ENCODE measurements at places on chromosomes 1 and 21.
A peak's percentile ranks its signal among the peaks of the same experiment; 100 is the strongest.

DNA sequence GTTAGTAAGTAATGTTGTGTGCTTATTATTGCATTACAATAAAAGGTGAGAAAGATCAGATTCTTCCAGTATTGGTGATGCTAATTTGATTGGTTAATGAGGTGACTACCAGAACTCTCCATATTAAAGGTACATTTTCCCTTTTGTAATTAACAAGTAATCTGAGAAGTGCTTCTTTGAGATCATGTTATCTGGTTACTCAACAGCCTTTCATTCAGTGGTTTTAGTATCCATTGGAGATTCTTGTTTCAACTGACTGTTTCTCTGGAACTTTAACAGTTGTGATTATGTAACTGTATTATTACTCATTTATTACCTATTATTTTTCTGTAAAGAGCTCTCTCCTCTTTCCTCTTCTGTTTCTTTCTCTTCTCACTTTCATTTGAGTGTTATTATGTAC, 86.7 kb downstream of the PEX14 start:
- no peak for DNase-seq

- no peak for DNase-seq
These were observed 15.1 kb downstream of the KHDRBS1 start for GRCh38 chr1:32028746-32029145.

DNA sequence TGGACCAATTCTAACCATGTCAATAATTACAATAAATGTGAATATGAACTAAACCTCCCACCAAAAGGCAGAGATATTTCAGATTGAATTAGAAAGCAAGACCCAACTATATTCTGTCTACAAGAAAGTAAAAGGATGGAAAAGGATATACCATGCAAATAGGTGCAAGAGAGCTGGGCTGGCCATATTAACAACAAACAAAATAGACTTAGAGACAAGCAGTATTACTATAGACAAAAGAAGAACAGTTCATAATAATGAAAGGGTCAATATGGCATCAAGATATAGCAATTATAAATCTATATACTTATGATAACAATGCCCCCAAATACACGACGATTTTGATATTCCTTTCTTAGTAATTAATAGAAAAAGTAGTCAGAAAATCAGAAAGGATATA, 67.3 kb upstream of the IFFO2 start:
- no peak for DNase-seq

GRCh38 chr1:80441664-80442063, 1359.1 kb upstream of the ADGRL2 start:
- DNase-seq: no peak

DNA sequence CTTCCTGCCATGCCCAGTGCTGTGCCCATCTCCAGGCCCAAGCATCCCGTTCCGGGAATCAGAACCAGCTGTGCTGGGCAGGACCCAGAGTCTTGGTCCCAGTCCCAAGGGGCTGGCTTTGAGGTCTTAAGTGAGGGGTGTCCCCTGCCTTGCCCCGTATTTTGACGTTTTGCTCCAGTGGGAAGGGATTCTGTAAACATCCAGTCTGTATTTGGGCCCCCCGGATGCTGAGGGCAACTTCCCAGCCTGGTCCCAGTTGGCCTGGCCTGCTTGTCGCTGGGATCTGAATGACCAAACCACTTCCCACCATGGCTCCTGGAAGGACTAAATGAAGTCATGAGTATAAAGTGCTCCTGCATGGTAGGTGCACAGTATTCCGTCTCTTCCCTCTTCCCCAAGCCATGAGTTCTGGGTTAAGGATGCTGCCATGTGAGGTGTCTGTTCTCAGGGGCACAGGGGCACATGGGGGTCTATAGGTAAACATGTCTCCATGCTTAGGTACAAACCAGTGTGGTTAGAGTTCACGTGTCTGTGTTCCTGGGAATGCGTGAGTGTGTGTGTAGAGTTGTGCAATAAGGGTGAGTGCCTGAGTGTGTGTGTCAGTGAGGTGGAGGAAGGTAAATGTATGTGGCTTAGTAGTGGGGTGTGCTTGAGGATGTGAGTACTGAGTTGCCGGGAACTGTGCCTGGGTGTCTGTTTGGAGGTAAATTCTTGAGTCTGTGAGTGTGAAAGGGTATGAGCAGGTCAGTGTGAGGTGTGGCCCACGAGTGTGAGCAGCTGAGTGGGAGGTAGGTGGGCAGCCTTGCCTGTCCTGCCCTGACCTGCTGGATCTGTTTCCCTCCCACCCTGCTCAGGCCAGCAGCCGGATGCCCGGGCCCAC, 1.5 kb downstream of the B4GALT2 start:
- DNase-seq: no peak

- no peak for DNase-seq
These were observed 17.5 kb upstream of the CLDN8 start for GRCh38 chr21:30233228-30234020.

DNA sequence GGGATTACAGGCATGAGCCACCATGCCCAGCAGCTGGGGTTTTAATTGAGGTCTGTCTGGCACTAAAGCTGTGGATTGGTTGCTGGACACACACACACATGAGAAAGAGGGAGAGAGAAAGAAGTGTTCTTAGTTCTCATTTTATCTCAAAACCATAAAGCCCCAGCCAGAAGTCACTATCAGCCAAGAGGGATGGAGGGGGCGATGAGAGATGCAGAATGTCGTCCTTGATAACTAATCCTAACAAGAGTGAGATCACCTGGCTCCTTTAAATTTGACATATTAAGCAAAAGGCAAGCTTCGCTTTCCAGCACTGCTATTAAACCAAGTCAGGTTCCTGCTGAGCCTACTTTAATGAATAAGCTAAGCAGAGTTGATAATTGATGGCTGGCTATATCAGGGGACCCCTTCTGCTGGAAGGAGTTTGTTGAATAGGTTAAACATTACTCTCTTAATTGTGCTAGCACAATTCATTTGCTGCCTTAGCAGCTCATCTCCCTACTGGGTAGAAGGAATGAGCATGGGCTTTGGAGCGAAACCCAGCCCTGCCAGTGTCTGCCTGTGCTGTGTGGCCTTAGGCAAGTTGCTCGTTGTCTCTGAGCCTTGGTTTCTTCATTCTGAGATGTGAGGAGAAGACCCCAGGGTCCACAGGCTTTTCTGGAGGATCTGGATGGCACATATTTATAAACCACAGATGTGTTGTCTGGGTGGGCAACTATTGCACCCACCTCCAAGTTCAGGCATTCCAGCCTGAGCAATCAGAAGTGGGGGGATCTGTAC, 50.8 kb downstream of the ALPL start:
- DNase-seq: no peak

DNA sequence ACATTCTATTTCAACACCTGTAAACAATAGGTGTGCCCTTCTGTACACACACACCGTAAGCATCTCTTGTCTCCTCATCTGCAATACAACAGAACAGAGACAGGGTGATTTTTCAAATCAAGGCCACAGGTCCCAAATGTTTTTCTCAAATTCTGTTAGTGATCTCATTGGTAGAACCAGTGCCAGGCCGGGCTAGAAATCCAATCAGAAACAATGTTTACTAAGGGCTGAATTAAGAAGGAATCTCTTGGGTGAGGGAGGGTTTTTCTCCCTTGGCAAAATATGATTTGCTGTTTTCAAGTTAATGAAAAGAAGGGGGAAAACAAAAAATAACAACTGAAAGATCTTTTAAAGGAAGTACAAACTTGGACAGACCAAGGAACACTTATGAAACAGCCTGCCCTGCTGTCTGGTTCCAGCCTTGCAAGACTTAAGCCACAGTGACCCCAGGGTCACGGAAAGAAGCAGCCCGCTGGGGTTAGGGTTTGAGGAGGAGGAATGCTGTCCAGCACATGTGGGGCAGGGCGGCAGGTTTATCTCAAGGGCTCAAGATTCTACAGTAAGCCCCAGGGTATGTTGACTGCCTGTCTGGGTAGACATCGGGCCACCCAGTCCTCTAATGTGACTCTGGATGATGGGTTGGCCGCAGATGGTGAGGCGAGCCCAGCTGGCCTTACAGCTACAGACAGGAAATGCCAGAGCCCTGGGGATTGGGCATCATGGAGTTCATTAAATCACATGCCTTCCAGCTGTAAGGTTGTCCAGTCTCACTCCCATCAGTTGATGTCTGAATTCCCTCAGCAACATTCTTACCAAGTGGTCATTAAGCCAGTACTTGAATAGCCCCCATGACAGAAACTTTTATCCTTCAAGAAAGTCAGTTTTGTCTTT, 73.3 kb upstream of the SLC44A3 start:
- DNase-seq: no peak

GRCh38 chr1:11449100-11449403, 29.9 kb upstream of the DISP3 start:
- no peak for DNase-seq

DNA sequence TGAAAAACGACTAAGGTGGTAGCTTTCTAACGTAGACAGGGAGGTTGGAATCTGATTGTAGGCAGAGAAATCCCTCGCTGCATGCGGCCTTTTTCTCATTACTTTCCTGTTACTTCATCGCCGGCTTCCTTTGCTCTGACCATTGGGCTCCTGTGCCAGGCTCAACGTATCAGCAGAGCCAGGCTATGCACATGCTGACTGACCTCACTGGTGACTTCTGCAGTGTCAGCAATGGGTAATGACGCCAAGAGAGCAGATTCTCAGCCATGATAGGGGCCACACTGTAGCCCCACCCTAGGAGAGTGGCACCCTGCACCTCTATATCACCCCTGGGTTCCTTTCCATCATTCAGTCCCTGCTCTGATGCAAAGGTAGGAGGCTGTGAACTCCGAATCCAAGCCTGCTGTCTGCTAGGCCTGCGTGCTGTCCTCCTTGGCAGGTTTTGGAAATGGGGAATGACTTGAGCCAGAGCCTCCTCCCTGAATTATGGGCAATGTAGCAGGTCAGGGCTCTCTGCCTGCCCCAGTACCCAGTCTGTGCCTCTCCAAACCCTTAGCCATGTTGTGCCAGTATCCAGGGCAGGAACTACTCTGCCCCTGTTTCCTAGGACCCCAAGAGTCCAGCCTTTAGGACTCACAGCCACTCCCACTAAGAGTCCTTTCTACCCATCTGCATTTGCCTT, 11.4 kb downstream of the PPFIA4 start:
- no peak for DNase-seq

GRCh38 chr1:117051224-117052064, 8.7 kb upstream of the TTF2 start:
- DNase-seq: peak; percentile 13

DNA sequence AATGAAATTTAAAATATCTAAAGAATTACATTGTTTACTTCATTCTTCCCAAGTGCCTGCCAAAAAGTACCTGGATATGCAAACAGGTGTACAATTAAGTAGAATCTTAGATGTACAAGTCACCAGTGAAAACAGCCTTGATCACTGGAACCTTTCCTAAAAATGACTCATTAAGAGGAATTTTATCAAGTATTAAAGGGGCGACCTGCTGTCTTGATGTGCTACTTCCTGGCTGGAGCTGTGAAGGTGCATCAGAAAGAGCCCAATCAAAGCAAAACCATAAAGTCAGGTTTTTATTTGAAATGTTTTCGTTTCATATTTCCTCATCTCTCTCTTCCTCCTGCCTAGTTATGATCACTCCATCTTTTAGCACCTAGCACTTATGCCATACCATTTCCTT, 33.4 kb downstream of the IFI44 start:
- no peak for DNase-seq

DNA sequence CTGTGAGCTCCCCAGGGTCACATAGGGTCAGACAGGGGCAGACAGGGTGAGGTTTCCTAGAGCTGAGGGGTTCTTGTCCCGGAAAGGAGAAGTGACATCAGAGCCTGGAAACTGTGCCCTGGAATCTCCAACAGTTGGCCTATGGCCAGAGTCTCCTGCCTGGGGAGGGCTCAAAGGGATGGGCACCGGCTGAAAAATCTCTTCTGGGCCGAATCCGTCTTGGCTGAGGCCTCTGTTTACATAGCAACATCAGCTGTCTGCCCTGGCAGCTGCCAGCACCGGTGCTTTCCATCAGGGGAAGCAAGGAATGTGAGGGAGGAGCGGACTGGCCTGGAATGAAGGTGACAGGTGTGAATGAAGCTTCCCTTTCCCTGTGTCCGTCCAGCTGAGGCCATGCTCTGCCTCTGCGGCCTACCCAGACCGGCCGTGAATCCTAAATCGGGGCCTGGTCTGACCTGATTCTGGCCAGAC, 30.7 kb downstream of the VASH2 start:
- no peak for DNase-seq

GRCh38 chr1:177753655-177754054, 216.2 kb downstream of the SEC16B start:
- no peak for DNase-seq

GRCh38 chr1:66490816-66491215, 43.1 kb upstream of the SGIP1 start:
- DNase-seq: no peak

DNA sequence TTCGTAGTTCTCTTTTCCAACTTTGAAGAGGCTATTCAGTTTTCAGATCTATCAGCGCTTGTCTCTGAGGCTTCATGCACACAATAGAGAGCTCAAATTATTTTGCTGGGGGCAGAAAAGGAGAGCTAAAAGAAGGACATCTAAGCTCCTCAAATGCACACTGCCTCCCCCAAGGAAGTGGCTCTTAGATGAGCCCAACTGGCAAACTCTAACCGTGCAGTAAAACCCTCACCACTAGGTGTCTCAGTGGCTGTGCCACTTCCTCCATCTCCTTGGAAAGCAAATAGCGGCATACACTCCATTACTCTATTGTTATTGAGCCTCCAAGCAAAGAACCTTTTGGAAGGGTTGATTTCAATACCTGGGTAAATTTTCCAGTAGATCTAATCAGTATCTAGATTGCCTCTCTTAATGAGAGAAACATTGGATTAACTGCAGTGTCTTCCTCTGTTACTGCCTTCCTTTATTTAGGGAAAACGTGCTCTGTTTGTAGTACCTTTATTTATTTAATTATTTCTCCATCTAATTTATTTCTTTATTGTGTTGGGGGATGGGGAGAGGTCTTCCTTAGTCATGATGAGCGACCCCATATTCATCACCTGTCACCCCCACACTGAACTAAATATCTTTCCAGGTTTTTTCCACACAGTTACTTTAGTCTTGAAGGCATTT, 9.2 kb upstream of the SFPQ start:
- DNase-seq: peak; percentile 51

DNA sequence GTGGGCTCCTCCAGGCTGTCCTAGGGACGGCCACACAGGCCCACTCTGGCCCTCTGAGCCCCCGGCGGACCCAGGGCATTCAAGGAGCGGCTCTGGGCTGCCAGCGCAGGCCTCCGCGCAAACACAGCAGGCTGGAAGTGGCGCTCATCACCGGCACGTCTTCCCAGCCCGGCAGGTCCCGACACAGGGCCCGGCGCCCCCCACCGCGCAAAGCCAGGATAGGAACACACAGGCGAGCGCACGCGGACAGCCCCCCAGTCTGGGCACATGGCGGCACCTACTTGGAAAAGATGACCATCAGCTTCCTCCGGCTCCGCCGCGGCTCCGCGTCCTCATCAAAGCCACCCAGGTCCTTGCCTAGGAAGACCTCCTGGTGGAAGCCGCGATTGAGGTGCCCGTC, 3.6 kb downstream of the SDF4 start:
- DNase-seq: no peak

DNA sequence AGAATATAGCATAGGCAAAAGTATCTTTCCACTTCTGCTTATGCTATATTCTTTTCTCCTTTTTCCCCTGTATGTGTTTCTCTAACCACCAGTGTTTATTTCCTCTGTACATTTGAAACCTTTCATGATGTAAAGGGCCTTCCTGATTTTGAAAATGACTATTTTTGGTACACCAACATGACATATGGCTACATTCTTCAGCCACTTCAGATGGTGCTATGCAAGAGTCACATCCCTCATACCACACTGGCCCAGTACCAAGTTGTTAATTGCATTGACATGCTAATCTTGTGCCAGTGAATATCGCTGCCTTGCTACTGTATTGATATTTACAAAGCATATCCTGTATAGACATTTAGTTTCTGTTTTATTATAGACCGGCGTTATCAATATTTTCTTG, 408.7 kb downstream of the NCAM2 start:
- DNase-seq: no peak

All from T47D (cell line).